ENCODE measurements at places on chromosomes 1 and 21. TPM values are rescaled to one million over a fixed set of nuclear protein-coding genes. Genes with fewer than 3 reads are reported as not detected.

DNA sequence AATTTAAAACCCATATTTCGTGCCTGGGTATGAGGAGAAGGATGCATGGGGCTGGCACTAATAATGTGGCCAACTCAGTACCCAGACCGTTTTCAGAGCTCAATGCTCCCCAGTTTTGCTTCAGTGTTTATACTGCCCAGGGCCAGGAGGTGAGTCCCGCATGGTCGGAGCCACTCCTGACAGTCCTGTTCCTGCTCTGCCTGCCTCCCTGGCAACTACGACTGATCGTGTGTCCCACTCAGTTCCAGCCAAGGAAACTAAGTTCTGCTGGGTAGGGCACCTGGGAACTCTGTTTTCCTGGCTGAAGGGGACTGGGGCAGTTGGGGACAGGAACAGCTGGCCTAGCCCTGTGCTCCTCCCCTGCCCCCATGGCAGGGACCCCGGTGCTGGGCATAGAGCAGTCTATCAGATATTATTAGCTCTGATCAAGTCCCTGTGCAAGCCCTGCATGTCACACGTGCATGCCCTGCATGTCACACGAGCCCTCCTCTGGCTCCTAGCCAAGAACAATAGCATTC, 19.2 kb downstream of the S100A7 start:
- no peaks in the 10 kb centered on the region for H3K27me3 ChIP-seq
- no peak overlapping the region for H3K4me3 ChIP-seq
- H3K4me1 ChIP-seq = no peaks in the 10 kb centered on the region
- no peak overlapping the region for H3K27ac ChIP-seq
- no peaks in the 10 kb centered on the region for H3K36me3 ChIP-seq
- no peak for DNase-seq

DNA sequence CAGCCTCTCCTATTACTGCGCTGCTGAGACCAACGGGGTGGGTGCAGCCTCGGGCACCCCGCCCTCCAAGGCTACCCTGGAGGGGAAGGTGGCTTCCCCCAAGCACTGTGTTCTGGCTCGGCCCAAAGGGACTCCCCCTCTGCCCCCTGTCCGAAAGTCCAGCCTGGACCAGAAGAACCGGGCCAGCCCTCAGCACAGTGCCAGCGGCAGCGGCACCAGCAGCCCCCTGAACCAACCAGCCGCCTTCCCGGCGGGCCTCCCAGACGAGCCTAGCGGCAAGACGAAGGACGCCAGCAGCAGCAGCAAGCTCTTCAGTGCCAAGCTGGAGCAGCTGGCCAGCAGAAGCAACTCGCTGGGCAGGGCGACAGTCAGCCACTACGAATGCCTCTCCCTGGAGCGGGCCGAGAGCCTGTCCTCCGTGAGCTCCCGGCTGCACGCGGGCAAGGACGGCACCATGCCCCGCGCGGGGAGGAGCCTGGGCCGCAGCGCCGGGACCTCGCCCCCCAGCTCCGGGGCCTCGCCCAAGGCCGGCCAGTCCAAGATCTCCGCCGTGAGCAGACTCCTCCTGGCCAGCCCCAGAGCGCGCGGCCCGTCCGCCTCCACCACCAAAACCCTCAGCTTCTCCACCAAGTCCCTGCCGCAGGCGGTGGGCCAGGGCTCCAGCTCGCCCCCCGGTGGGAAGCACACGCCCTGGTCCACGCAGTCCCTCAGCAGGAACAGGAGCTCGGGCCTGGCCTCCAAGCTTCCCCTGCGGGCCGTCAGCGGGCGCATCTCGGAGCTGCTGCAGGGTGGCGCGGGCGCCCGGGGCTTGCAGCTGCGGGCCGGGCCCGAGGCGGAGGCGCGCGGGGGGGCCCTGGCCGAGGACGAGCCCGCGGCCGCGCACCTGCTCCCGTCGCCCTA, 533.1 kb downstream of the KIF26B start:
- H3K27ac ChIP-seq = no peak overlapping the region
- DNase-seq = no peak
- H3K4me1 ChIP-seq = no peaks in the 10 kb centered on the region
- no peaks in the 10 kb centered on the region for H3K27me3 ChIP-seq
- no peak overlapping the region for H3K4me3 ChIP-seq
- H3K36me3 ChIP-seq = no peaks in the 10 kb centered on the region

DNA sequence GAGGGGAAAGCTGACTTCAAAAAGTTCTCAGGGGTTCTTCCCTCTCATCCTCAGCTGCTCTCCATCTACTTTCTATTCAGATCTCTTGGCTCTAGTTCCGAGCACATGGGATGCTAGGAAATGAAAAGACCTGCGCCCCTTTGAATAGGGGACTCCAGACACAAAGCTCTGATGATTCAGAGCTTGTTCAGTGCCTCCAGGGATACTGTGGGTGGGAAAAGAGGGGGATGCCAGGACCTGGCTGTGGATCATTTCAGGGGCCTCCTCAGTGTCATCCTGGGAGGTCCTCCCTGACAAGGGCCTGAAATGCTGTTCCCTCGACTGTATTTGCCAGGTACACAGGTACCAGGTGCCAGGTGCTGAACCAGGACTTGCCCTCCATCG, 943 bp upstream of the KIAA0040 start:
- no peaks in the 10 kb centered on the region for H3K27me3 ChIP-seq
- peaks cover 31% of the 10 kb centered on the region for H3K4me1 ChIP-seq
- DNase-seq = no peak
- no peaks in the 10 kb centered on the region for H3K36me3 ChIP-seq

DNA sequence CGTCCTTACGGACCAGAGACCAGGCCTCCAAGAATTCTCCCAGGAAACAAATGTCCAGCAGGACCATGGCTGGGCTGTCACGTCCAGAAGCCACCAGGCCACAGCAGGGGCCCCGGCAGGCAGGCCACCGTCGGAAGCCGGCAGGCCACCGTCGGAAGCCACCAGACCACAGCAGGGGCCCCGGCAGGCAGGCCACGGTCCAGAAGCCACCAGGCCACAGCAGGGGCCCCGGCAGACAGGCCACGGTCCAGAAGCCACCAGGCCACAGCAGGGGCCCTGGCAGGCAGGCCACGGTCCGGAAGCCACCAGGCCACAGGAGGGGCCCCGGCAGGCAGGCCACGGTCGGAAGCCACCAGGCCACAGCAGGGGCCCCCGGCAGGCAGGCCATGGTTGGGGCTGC, 67.0 kb upstream of the PDE9A start:
- no peak overlapping the region for H3K27ac ChIP-seq
- H3K4me3 ChIP-seq = no peak overlapping the region
- DNase-seq = no peak
- H3K36me3 ChIP-seq = no peaks in the 10 kb centered on the region

DNA sequence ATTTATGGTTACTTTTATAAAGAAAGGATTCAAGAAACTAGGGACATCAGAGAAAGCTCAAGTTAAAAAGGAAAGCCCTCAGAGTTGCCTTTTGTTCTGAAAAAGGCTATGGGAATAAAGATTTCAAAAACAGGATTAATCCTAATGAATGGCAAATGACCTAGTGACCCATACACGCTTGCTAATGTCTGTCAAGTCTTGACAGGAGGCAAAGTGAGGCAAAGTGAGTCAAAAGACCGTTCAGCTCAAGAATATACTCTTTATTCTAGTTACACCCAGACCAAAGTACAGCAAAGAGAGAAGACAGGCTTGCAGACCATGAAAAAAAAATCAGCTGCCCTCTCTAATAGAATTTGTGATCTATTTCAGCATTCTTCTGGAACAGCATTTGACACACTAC, 3.5 kb downstream of the ZNF436 start:
- H3K27ac ChIP-seq = no peak overlapping the region
- no peak for DNase-seq
- H3K4me1 ChIP-seq = no peaks in the 10 kb centered on the region
- H3K36me3 ChIP-seq = no peaks in the 10 kb centered on the region

- no peak for DNase-seq
- peak overlapping the region; percentile 21 for H3K4me3 ChIP-seq
- H3K27me3 ChIP-seq = no peaks in the 10 kb centered on the region
- peak overlapping the region; percentile 99 for H3K27ac ChIP-seq
- H3K4me1 ChIP-seq = peaks cover 67% of the 10 kb centered on the region
- H3K36me3 ChIP-seq = no peaks in the 10 kb centered on the region
Measured at GRCh38 chr1:236160540-236161127, 18.3 kb downstream of the GPR137B start.

- no peak overlapping the region for H3K4me3 ChIP-seq
- H3K36me3 ChIP-seq = no peaks in the 10 kb centered on the region
- H3K27ac ChIP-seq = no peak overlapping the region
- no peaks in the 10 kb centered on the region for H3K4me1 ChIP-seq
Measured at GRCh38 chr1:91742848-91743292, 143.1 kb downstream of the TGFBR3 start.

GRCh38 chr1:230423261-230423660, 2.9 kb downstream of the PGBD5 start:
- H3K4me3 ChIP-seq = no peak overlapping the region
- H3K4me1 ChIP-seq = no peaks in the 10 kb centered on the region
- no peak for DNase-seq
- H3K36me3 ChIP-seq = no peaks in the 10 kb centered on the region
- peaks cover 15% of the 10 kb centered on the region for H3K27me3 ChIP-seq

- peaks cover 23% of the 10 kb centered on the region for H3K27me3 ChIP-seq
- DNase-seq = no peak
- H3K4me3 ChIP-seq = no peak overlapping the region
- no peaks in the 10 kb centered on the region for H3K36me3 ChIP-seq
- no peak overlapping the region for H3K27ac ChIP-seq
- H3K4me1 ChIP-seq = no peaks in the 10 kb centered on the region
Measured at GRCh38 chr21:41769111-41769510, 2.3 kb upstream of the RIPK4 start.

GRCh38 chr1:204466416-204467405, 27.9 kb downstream of the PIK3C2B start:
- H3K27ac ChIP-seq = peak overlapping the region; percentile 88
- no peak for DNase-seq
- peaks cover 51% of the 10 kb centered on the region for H3K4me1 ChIP-seq
- H3K4me3 ChIP-seq = no peak overlapping the region
- peaks cover 17% of the 10 kb centered on the region for H3K36me3 ChIP-seq

GRCh38 chr1:243256590-243256989, 749 bp downstream of the SDCCAG8 start:
- H3K27ac ChIP-seq = peak overlapping the region; percentile 74
- DNase-seq = no peak
- H3K36me3 ChIP-seq = no peaks in the 10 kb centered on the region
- H3K27me3 ChIP-seq = no peaks in the 10 kb centered on the region

DNA sequence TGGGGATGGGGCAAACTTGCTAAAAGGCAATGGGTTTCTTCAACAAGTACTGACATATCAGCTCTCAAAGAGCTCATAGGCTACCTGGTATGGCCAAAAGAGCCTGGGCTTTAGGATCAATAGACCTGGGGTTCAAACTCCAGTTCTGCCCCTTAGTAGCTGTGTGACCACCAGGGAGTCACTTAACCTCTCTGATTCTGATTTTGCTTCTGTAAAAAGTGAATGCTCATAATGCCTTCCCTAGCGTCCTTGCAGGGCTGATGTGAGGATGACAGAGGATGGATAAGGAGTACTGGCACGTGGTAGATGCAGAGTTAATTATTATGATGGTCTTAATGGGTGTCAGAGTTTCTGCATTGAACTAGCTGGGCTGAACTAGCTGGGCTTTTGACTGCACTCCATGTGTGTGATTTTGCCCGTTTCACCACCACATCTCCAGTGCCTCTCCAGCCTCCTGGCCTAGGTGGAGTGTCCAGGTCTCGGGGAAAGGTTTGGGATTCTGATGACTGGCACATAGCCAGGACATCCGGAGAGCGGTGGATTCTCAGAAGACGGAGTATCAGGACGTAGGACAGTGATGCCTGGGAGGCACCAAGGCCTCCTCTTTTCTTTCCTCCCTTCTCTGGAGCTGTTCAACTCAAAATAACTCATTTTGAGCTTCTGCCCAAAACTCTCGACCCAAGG, 15.2 kb downstream of the DISP3 start:
- no peaks in the 10 kb centered on the region for H3K36me3 ChIP-seq
- no peaks in the 10 kb centered on the region for H3K27me3 ChIP-seq
- H3K4me1 ChIP-seq = no peaks in the 10 kb centered on the region
- H3K4me3 ChIP-seq = no peak overlapping the region

DNA sequence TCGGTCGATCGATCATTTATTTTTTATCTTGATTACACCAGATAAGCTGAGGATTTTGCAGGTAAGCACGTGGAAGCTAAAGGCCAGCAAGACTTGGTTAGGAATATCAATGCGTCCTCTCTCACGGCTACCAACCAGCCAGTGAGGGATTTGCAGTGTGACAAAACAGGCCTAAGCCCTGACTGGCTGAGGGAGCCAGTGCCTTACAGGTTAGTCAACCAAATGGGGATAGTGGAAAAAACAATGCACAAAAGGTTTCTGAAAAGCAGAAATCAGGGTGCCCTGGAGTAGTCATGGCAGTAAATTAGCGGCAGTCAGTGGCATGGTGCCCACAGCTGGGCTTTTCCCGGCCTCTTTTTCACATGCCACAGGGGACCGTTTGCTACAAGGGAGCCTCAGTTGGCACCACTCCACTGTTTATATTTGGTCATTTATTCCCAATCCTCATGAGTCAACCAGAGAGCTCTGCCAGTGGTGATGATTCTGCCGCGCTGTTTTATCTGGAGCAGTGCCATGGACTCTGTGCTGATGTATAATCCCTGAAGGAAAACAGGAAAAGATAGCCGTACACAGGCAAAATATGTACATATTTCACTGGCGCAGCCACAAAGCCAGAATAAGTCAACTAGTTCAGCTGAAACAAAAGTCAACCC, 167.6 kb downstream of the RHOU start:
- H3K27ac ChIP-seq = no peak overlapping the region
- no peak overlapping the region for H3K4me3 ChIP-seq
- no peaks in the 10 kb centered on the region for H3K27me3 ChIP-seq

- DNase-seq = no peak
- no peak overlapping the region for H3K27ac ChIP-seq
- H3K36me3 ChIP-seq = no peaks in the 10 kb centered on the region
- peaks cover 3% of the 10 kb centered on the region for H3K4me1 ChIP-seq
- H3K27me3 ChIP-seq = no peaks in the 10 kb centered on the region
Measured at GRCh38 chr1:109989506-109990301, 5.1 kb downstream of the AHCYL1 start.

DNA sequence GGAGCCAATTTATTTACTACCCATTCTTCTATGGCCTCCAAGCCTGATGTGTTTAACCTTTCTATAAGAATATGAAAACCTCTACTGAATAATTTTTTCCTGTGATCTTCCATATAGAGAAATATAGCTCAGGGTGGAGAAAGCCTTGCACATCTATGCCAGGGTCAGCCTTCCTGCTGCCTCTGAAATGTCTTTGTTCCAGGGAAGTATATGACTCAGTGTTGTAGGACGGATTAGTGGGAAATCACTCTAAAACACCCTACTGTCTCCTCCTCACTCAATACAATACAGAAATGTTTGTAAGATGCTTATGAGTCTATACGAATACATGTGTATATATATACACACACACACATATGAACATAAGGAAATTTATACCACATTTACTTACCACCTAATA, 1044.9 kb downstream of the BRINP3 start:
- H3K36me3 ChIP-seq = no peaks in the 10 kb centered on the region
- no peaks in the 10 kb centered on the region for H3K4me1 ChIP-seq
- DNase-seq = no peak
- H3K4me3 ChIP-seq = no peak overlapping the region

GRCh38 chr1:23421753-23422240, 2.8 kb downstream of the TCEA3 start:
- H3K4me3 ChIP-seq = no peak overlapping the region
- H3K36me3 ChIP-seq = no peaks in the 10 kb centered on the region
- H3K27ac ChIP-seq = no peak overlapping the region
- peaks cover 6% of the 10 kb centered on the region for H3K27me3 ChIP-seq
- no peak for DNase-seq

Gene ZNF593OS
- total RNA-seq = not detected

Gene NLRP3
- total RNA-seq = 9.5 TPM

Gene ZNF678
- 4.4 TPM for total RNA-seq

Gene PTPN7
- 99.8 TPM for total RNA-seq

Gene MYOG
- total RNA-seq = not detected

All from GM12878 (cell line).